Fibroblast of skin of right biceps (primary cell): ENCODE measurements at places on chromosomes 5 and 9.

- no peak for DNase-seq
Measured at GRCh38 chr5:68289498-68289897, 73.9 kb downstream of the PIK3R1 start.

DNA sequence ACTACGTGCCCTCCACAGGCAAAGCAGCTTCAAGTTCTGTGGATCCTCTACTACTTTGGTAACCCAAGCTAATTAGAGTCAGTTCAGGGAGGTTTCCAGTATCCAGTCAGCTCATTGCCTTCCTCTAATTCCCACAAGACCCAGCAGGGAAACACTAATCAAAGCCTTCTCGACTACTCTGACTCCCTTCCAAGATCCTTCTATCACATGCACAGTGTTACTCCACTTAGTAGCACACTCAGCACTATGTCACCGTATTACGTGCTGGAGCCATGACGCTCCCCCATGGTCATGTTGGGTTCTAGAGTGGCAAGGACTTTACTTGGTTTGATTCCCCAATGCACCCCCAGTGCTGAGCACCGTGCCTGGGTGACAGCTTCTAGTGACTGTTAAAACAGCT, 53.0 kb downstream of the DCP2 start:
- peak; percentile 64 for DNase-seq

GRCh38 chr5:134648425-134649162, at the start of gene SEC24A:
TSS of gene SEC24A (plus strand) at chr5:134648785. CDS start at chr5:134649077, 292 bp downstream.
- DNase-seq = peak; percentile 89

- DNase-seq = no peak
Measured at GRCh38 chr5:76236684-76237083, 153.5 kb downstream of the SV2C start.

DNA sequence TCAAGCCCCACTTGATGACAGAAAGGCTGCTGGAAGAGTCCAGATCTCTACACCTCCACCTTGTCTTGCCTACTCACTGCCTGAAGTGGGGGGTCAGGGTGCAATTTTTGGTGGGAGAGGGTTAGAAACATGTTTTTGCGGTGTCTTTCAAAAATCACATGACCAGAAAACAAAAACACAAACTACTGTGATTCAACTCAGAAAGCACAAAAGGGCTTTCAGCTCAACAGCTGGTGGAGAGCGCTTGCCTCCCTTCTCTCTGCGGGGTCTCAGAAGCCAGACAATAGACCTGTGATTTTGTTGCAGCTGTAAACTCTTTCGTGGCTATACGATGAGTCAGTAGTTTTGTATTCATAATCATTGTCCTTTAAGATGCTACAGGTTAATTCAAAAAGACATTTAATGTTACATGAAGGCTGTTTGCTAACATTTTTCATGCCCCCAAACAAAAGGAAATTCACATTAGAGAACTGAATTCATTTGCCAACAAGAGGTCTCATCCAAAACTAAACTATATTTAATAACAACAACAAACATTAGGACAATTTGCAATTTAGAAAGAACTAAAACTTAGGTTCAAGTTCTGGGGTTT, 172.6 kb upstream of the RAI14 start:
- DNase-seq = no peak

- DNase-seq = no peak
Measured at GRCh38 chr5:151388960-151389359, 41.6 kb upstream of the SLC36A2 start.

- DNase-seq = no peak
Measured at GRCh38 chr5:73380710-73381589, 67.6 kb downstream of the FOXD1 start.

GRCh38 chr5:34660444-34660843, 4.3 kb downstream of the RAI14 start:
- peak; percentile 93 for DNase-seq

- no peak for DNase-seq
Measured at GRCh38 chr9:16333691-16334090, 536.8 kb downstream of the BNC2 start.

DNA sequence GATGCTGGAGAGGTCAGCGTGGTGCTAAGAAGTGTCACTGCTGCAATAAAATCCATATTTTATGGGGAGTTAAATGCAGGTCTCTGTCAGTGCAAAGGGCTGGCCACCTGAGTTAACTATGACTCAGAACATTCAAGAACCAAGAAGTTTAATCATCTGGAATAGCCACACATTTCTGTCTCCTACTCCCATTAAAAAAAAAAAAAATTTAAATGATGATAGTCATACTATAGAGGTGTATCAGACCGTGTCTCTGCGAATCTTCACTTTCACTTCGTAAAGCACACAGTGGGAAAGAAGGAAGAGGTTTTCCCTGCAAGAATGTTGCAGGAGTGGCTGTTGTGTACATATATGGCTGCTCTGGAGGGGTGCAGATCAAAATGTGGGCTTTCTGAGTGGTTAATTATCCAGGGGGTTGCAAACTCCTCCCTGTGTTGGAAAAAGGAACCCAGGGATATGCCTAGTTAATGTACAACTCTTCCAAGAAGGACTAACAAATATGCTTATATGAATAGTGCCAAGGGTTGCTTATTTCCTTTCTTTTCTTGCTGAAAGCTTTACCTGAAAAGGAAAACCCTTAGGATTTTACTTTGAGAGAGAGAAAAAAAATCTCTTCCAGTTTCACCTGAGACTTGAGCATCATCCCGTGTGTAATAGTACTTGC, 1.5 kb downstream of the CDH6 start:
- DNase-seq = peak; percentile 9

GRCh38 chr5:127028822-127029457, 1.4 kb downstream of the MARCHF3 start:
- DNase-seq = no peak

- no peak for DNase-seq
Measured at GRCh38 chr9:71767163-71767775, 1.0 kb downstream of the CEMIP2 start.

DNA sequence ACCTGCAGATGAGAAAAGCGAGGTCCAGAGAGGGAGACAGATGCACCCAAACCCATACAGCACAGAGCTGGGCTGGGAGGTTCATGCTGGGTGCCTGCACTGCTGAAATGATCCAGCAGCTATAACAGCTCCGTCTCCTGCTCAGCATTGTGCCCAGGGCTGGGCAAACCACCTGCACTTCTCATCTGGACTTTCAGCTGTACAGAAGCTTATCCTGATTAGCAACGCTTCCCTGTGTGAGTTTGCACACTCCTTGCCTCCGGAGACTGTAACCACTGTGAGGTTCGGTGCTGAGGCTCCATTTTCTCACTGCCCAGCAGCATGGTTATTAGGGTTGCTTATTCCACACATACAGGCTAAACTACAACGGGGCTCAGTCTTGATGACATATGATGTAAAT, 326.1 kb downstream of the ASTN2 start:
- DNase-seq = no peak

GRCh38 chr9:136763649-136764035, 676 bp downstream of the LCN15 start:
- no peak for DNase-seq

- no peak for DNase-seq
Measured at GRCh38 chr9:70542311-70542931, 128.0 kb upstream of the KLF9 start.

DNA sequence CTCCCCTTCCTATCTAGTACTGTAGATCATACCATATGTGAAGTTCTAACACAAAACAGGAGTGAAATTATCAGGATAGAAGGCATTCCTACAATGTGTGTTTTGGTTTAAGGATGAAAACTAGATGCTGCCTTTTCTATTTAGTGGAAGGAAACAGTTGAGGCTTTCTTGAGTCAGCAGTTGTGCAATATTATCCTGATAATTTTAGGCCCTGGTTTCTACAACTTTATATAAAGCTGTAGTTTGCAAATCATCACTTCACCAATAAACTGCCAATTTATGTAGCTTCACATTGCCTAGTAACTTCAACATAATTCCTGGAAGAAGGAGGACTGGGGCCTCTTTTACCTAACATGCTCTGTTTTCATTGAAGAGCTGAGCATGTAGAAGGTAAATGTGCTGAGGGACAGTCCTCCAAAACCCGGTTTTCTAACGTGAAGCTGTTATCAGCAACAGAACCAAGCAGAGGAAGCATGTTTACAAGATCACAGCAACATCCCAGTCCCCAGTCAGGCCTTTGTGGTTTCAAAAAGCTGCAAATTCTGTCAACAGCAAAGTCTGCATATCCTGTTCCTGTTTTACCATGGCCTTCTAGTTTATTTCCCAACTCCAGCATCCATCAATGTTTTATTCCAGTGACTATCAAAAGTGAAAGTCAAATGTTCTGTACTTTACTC, 513.4 kb upstream of the MEF2C start:
- peak; percentile 43 for DNase-seq

DNA sequence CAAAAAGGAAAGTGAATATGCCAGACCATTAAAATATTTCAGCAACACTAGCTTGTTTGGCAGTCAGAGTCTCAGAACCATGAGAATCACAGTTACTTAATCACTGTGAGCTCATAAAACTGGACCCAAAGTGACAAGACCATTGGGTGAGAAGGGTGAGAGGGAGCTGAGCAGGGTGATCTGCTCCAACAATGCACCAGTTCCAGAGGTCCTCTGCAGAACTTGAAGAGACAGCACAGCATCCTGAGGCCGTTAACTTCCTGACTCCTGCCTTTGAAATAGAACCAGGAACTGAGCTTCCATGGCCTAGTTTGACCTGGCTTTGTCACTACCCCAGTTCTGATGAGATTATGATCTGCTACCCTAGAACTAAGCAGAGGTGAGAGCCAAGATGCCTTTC, 57.4 kb downstream of the NFIB start:
- no peak for DNase-seq

- peak; percentile 35 for DNase-seq
Measured at GRCh38 chr9:112489876-112490666, 3.4 kb downstream of the KIAA1958 start.

GRCh38 chr9:76365028-76365427, 29.2 kb downstream of the RFK start:
- peak; percentile 40 for DNase-seq

GRCh38 chr5:100643473-100643872, 108.3 kb downstream of the FAM174A start:
- DNase-seq = peak; percentile 6

DNA sequence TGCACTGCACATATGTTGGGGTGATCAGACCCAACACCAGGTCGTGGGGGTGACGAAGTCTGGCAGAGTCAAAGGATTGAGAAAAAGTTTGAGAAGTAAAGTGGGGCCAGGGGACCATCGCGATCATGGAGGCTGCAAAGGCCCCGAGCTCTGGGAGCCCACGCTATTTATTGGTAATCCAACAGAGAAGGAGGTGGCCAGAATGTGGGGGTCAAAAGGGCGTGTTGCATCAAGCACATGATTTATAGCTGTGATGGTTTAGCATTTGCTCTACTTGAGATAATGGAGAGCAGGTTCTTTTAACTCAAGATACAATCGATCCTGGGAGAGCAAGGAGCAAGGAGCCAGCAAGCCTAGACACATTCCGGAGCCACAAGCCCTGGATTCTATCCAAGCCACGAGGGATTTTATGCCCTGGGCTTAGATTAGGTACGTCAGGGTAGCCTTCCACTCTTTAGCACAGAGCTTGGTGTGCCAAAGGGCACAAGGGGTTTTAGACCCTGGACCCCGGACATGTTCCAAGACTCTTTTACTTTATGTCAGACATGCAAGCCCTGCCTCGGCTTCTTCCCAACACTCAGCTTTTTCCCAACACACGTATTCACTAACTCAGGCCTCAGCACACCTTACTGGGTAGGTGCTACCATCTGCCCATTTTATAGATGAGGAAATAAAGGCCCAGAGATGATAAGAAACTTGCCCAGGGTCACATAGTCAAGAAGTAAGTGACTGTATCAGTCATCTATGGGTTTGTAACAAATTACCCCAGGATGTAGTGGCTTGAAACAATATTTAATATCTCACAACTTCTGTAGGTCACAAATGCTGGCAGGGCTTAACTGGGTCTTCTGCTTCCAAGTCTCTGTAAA, 39.5 kb downstream of the NSUN2 start:
- DNase-seq = no peak

GRCh38 chr9:37251452-37251851, 131.1 kb downstream of the ZCCHC7 start:
- DNase-seq = no peak

GRCh38 chr5:91110686-91111085, 272.4 kb downstream of the ARRDC3 start:
- DNase-seq = no peak

- no peak for DNase-seq
Measured at GRCh38 chr5:131400585-131400984, 136.7 kb downstream of the CDC42SE2 start.

GRCh38 chr5:151430731-151431130, 16.7 kb upstream of the SLC36A1 start:
- DNase-seq = no peak

- DNase-seq = peak; percentile 81
Measured at GRCh38 chr9:34139477-34140146, 13.1 kb upstream of the DCAF12 start.

- no peak for DNase-seq
Measured at GRCh38 chr5:55033568-55033967, 9.5 kb downstream of the GZMK start.

DNA sequence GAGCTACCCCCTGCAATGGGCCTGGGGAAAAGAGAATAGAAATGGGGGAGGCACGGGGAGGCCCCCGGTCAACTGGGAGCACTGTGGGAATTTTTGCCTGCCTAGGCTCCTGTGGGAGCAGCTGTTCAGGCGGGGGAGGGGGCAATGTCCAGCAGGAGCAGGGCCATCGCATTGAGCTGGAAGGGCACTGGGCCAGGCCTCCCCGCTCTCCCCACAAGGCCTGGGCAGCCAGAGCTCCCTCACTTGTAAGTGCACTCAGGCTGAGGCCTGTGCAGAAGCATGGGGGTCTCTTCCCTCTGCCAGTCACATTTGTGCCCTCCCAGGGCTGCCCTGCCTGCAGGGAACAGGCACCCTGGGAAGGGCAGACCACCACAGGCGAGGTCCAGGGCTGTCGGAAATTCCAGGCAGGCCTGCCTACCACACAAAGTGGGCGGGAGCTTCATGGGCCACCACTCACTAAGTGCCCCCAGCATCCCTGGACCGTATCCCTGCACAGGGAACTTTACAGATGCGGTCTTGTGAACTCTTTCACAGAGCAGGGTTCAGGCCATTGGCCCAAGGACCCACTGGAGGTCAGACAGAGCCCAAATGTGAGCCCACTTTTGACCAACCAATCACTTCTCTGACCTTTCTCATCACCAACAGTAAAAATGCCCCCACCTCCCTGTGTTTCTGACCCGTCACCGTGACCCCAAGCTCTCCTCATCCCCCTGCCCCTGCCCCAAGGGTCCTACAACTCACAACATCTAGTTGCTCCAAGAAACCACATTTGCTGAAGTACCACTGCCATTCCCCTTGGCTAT, 1.0 kb upstream of the CFAP157 start:
- DNase-seq = no peak

DNA sequence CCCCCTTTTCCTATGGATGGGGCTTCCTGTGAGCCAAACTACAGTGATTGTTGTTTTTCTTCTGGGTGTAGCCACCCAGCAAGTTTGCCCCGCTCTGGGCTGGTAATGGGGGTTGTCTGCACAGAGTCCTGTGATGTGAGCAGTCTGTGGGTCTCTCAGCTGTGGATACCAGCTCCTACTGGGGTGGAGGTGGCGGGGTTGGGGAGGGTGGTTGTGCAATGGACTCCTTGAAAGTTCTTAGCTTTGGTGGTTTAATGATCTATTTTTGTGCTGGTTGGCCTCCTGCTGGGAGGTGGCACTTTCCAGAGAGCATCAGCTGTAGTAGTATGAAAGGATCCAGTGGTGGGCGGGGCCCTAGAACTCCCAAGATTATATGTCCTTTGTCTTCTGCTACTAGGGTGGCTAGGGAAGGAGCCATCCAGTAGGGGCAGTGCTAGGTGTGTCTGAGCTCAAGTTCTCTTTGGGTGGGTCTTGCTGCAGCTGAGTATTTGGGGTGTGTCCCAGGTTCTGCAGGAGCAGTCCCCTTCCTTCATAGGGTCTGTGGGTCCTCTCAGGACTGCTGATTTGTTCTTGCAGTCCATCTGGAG, 275.6 kb upstream of the PAPPA start:
- DNase-seq = no peak

- no peak for DNase-seq
Measured at GRCh38 chr5:435961-436640, 6.9 kb upstream of the EXOC3 start.
